Thymus (tissue), 14 donors: ENCODE measurements at places on chromosomes 16 and 17.

DNA sequence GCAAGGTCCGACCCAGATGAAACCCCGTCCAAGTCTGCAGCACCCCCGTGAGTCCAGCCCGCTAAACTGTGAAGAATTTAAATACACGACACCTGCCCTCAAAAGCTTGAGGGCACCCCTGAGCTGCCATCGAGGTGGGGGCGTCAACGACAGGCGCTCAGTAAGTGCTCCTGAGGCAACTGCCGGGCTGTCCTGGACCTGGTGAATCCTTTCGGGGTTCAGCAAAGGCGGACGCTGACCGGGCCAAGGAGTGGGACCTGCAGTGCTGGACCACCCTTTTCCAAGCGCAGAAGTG is 512 bp upstream of the ENDOV start:
- no peak for DNase-seq

GRCh38 chr16:56277075-56277474 is 85.8 kb downstream of the GNAO1 start:
- no peak for DNase-seq

DNA sequence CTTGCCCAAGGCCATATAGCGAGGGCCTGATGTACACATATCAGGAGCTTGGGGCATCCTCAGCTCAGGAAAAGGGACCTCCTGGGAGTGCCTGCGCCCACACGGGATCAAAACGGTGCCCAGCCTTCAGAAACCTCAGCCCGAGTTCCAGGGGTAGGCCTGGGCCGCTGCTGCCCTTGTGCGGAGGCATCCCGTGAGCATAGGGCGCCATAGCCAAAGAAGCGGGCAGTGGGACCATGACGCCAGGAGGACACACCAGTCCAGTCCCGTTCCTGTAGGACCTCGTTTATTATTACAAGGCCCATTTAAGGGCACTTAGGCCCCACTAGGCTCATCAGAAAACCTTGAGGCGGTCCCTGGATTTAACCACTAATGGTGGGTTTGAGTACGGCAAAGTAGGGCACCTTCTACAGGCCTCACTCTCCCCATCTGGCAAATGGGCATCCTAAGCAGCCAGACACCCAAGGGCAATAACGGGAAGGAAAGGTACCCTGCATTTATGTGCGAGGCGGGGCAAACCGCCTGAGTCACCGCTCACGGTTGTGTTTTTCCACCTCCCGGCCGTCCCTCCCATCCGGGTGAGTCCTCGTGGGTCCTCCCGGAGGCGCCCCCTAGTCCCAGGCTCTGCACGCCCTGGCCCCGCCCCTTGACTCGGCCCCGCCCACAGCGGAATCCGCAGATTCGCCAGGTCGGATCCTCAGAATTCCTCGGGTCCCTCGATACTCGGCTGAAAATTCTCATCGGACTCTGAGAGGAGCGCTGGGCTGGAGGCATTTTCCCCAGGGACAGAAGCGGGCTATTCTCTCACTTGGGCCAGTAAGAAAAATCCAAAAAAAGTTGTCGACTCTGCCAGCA is 726 bp upstream of the SETD1A start:
- DNase-seq: peak; percentile 72

- no peak for DNase-seq
These were observed 232.6 kb upstream of the IRX3 start for GRCh38 chr16:54519161-54519695.

DNA sequence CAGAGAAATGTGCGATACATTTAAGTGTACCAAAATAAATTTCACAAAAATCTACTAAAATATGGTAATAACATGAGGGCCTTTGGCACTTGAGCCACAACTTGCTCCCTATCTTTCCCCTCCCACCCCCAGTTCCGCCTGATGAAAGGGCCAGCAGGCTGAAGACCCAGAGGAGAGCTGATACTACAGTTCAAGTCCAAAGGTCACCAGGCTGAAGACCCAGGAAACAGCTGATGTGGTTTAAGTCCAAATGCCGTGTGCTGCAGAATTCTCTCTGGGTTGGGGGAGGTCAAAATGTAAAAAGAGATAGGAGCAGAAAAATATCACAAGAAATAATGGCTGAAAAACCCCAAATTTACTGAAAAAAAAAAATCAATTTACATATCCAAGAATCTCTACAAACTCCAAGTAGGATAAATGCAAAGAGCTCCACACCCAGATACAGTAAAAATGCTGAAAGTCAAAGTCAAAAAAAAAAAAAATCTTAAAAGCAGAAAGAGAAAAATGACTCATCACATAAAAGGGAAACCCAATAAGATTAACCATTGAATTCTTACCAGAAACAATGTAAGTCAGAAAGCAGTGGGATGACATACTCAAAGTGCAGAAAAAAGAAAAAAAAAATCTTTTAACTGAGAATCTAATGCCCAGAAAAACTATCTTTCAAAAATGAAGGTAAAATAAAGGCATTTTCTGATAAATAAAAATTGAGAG is 452.1 kb upstream of the ASIC2 start:
- DNase-seq: no peak
